ENCODE measurements at places on chromosomes 11 and 22.

- no peak for DNase-seq
Measured at GRCh38 chr22:21590809-21591641, 23.5 kb downstream of the UBE2L3 start.

DNA sequence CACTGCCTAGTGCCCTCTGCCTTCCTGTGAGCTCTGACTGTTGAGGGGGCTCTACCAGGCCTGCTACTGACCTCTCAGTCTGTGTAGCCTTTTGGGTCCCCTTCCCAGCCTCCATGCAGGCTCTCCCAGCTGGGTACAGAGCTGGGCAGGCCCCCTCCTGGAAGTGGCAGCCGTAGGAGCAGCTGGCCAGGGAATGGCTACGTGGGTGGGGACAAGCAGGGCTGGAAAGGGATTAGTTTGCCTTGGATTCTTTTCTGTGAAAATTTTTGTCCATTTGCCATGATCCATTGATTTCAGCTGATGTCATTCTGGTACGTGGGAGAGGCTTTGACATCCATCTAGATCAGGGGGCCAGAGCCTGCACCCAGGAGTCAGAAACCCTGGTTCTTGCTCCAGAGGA lies 23.9 kb upstream of the NECTIN1 start:
- peak; percentile 6 for DNase-seq

GRCh38 chr11:102760344-102761035 lies 19.9 kb downstream of the MMP10 start:
- DNase-seq, result no peak

DNA sequence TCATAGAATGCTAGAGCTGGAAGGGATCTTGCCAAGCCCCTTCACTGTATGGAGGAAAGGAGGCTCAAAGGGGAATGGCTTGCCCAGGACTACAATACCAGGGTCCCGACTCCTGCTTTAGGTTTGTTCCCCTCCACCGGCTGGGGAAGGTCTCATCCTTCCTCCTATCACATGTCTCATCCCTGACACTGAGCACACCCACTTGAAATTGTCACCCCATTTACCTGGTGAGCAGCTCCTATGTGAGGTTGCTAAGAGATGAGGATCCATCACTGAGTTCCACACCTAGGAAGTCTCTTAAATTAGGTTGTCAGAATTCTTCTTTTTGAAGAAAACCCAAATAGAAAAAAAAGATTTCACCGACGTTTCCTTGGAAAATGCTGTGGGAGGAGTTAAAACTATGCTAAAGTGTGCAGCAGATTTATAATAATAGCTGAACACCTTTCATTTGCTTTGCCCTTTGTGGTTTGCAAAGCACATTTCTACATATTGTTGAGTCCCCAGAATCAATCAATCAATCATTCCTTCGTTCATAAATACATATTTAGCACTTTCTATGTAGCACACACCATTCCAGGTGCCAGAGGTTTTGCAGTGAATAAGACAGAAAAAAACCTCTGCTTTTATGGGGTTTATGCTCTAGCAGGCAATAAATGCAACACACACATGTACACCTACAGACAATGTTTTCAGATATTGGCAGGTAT lies 91.7 kb downstream of the TENM4 start:
- DNase-seq, result no peak

DNA sequence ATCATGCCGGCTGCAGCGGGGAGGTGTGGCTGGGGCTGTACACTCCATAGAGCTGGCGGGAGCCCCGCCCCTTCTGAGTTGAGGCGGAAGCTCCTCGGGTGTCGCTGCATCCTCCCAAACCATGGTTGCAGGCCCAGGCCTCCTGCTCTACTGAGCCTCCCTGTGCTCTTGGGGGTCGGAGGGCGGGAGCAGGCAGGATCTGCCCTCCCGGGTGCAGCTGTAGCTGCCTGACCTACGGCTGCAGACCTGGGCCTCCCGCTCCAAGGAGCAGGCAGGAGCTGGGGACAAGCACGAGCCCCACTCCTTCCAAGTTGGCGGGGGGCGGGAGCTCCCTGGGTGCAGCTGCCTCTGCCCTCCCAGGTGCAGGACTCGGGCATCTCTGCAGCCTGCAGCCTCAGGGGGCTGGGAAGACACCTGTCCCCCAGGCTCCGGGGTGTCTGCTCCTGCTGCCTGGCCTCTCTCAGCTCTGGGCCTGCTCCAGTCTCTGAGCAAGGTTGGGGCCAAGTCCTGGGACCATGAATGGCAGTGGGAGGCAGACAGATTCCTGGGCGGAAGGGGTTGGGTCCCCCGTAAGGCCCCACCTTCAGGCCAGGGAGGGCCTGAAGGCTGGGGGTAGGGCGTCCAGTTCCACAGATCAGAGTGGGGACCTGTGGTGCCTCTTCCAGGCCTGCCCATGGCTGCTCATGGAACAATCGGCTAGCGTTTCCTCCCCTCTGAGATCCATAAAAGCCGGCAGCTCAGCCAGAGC lies 46.4 kb upstream of the SC5D start:
- DNase-seq, result no peak

- DNase-seq, result no peak
Measured at GRCh38 chr22:44926124-44926475, 83.7 kb downstream of the PHF21B start.
